Stimulated activated CD4-positive, alpha-beta T cell treated with anti-CD3 and anti-CD28 coated beads, Interleukin-12 subunit alpha, Interleukin-12 subunit beta, amount 100 ng/mL, for 4 hours (primary cell): ENCODE measurements at places on chromosomes 3 and 15.
A peak's percentile ranks its signal among the peaks of the same experiment; 100 is the strongest.

DNA sequence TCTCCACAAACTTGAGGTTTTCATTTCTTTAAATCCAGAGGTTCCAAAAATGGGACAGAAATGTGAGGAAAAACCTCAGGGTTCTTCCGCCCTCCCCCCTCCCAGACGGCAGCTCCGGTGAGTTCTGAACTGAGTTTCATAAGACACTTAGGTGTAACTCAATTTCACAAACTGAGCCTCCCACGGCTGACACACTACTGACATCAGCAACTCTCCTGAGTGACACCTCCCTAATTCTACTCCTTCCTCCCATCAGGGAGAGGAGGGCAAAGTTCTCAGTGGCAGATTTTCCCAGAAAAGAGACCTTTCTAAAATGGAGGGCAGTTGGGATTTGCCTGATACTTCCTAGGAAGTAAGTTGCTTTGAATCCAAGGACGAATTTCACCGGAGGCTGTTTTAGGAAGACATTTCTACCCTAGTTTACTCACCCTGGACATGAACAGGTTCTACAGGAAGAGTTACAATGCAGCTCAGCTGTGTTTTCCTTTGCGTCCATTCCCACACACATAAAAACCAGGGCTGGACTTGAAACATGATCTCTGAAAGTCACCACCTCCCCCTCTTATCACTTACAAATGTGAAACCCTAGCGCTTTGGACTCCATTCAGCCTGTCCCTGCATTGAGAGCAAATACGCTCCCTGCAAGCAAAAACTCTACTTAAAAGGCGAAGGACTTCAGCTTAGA lies 78.1 kb upstream of the LMOD3 start:
- peak; percentile 50 for DNase-seq

DNA sequence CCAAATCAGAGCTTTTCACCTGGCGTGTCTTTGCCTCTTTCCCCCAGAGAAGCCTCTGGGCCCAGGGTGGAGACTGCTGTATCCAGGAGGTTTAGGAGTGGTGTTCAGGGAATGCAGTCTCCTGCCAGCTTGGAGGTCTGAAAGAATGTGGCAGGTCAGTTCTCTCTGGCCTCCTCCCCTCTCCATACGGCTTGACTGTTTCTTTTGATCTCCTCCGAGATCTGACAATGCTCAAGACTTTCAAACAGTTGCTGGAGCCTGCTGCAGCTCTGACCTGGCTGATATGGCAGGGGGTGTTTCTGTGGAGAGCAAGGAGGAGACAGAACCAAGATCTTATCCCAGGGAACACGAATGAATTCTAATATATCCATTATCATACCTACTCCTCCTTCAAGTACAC lies 24.7 kb upstream of the TM4SF4 start:
- DNase-seq = no peak

- DNase-seq = no peak
Measured at GRCh38 chr3:152173627-152174026, 95.1 kb upstream of the MBNL1 start.

GRCh38 chr3:5431811-5432378 lies 244.4 kb downstream of the EDEM1 start:
- no peak for DNase-seq

GRCh38 chr3:99943931-99944761 lies 126.5 kb downstream of the CMSS1 start:
- DNase-seq = no peak
